Subcutaneous adipose tissue (tissue), 4 donors: ENCODE measurements at places on chromosomes 2 and 18. TPM values are rescaled to one million over a fixed set of nuclear protein-coding genes. Genes with fewer than 3 reads are reported as not detected.

DHRS9 gene
- 19.2 TPM for total RNA-seq

RAD51AP2 gene
- total RNA-seq = not detected

C2orf15 gene
- total RNA-seq = 0.44 TPM

KANSL3 gene
- total RNA-seq = 34.7 TPM

ITGB6 gene
- total RNA-seq = not detected

ME2 gene
- total RNA-seq = 40.5 TPM

SPDYA gene
- total RNA-seq = 1.4 TPM

CKAP2L gene
- total RNA-seq = 0.19 TPM

SYT4 gene
- not detected for total RNA-seq

KCNE4 gene
- total RNA-seq = 8.5 TPM

HOXD12 gene
- total RNA-seq = not detected

DOK6 gene
- total RNA-seq = 10.8 TPM

HK2 gene
- 24.0 TPM for total RNA-seq

TRIM43 gene
- not detected for total RNA-seq

CACNB4 gene
- total RNA-seq = 5.8 TPM

ANKRD23 gene
- total RNA-seq = 2.9 TPM

ERFE gene
- not detected for total RNA-seq

AAK1 gene
- 51.5 TPM for total RNA-seq

PDE1A gene
- 9.2 TPM for total RNA-seq

CDC42EP3 gene
- 29.7 TPM for total RNA-seq

ZNF2 gene
- total RNA-seq = 6.6 TPM

SH3YL1 gene
- total RNA-seq = 32.4 TPM

SIX3 gene
- total RNA-seq = not detected

TSPYL6 gene
- not detected for total RNA-seq

STEAP3 gene
- total RNA-seq = 13.3 TPM

MYL12B gene
- total RNA-seq = 505 TPM

ANKRD29 gene
- total RNA-seq = 13.7 TPM

FOSL2 gene
- total RNA-seq = 83.6 TPM

SPEG gene
- total RNA-seq = 3.4 TPM

TDRD15 gene
- total RNA-seq = not detected

CAD gene
- 14.0 TPM for total RNA-seq

PAX8 gene
- total RNA-seq = 4.2 TPM

GKN2 gene
- not detected for total RNA-seq

GALNT5 gene
- total RNA-seq = 0.17 TPM

CFAP65 gene
- total RNA-seq = not detected

RTKN gene
- total RNA-seq = 8.2 TPM

FAHD2A gene
- 56.1 TPM for total RNA-seq

RNF103 gene
- 32.6 TPM for total RNA-seq

SLC9A2 gene
- total RNA-seq = 0.49 TPM

CRYGC gene
- total RNA-seq = not detected

UGT1A8 gene
- not detected for total RNA-seq

TUBA4B gene
- total RNA-seq = not detected

MC5R gene
- total RNA-seq = not detected

LIPG gene
- not detected for total RNA-seq
